Endothelial cell (in vitro differentiated cells): ENCODE measurements at places on chromosomes 7 and 10. TPM values are rescaled to one million over a fixed set of nuclear protein-coding genes. Genes with fewer than 3 reads are reported as not detected.
A peak's percentile ranks its signal among the peaks of the same experiment; 100 is the strongest.

- no peak overlapping the region for H3K4me3 ChIP-seq
- H3K27me3 ChIP-seq: no peaks in the 10 kb centered on the region
- no peak overlapping the region for H3K27ac ChIP-seq
- H3K4me1 ChIP-seq: no peaks in the 10 kb centered on the region
- H3K36me3 ChIP-seq: peaks cover 10% of the 10 kb centered on the region
- DNase-seq: no peak
These were observed 59.6 kb downstream of the BRI3 start for GRCh38 chr7:98341106-98341505.

DNA sequence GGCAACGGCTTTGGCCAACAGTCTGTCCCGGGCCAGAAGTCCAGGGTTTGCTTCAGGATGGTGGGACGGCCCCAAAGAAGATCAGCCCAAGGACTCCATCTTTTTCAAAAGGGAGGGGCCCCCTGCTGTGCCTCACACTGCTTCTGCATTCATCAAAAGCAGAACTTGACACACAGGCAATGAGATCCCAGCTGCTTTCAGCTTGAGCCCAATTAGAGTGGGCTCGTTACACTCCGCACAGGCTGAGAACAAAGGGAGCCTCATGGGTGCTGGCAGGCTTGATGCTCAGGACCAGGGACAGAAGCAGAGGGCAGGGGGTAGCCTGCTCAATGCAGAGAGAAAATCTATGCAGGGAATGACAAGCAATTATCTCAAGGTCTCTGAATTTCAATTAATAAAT lies 45.5 kb downstream of the VOPP1 start:
- DNase-seq: no peak
- no peaks in the 10 kb centered on the region for H3K27me3 ChIP-seq
- H3K36me3 ChIP-seq: no peaks in the 10 kb centered on the region
- H3K4me1 ChIP-seq: peaks cover 2% of the 10 kb centered on the region
- no peak overlapping the region for H3K4me3 ChIP-seq

GRCh38 chr7:140688341-140688740 lies 8.2 kb upstream of the NDUFB2 start:
- peaks cover 20% of the 10 kb centered on the region for H3K4me1 ChIP-seq
- DNase-seq: no peak
- peaks cover 4% of the 10 kb centered on the region for H3K27me3 ChIP-seq
- H3K4me3 ChIP-seq: no peak overlapping the region
- H3K27ac ChIP-seq: no peak overlapping the region

- no peak for DNase-seq
These were observed 233.1 kb upstream of the PFKP start for GRCh38 chr10:2834214-2834613.

DNA sequence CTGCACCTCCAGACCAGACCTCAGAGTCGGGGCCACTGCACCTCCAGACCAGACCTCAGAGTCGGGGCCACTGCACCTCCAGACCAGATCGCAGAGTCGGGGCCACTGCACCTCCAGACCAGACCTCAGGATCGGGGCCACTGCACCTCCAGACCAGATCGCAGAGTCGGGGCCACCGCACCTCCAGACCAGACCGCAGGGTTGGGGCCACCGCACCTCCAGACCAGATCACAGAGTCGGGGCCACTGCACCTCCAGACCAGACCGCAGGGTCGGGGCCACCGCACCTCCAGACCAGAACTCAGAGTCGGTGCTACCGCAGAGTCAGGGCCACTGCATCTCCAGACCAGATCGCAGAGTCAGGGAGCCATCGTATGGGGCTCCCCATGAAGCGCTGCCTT lies 105.9 kb downstream of the ACTR3B start:
- DNase-seq: no peak
- H3K27me3 ChIP-seq: peaks cover 5% of the 10 kb centered on the region
- no peaks in the 10 kb centered on the region for H3K36me3 ChIP-seq
- H3K4me3 ChIP-seq: no peak overlapping the region
- peaks cover 13% of the 10 kb centered on the region for H3K4me1 ChIP-seq

DNA sequence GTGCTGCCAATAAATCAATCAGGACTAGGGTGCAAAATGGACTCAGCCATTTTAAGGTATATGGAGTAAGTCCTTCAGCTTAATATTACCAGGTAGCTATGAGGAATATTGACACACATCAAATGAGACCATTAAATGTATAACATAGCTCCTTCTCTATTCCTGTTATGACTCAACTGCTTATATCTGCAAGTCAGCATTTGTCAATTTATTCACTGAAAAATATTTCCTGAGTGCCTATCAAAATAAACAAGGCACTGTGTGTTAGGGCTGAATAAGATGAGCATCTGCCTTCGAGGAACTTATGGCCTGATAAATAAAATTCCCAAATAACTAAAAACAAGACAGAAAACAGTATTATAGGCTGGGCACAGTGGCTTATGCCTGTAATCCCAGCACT lies 113.8 kb downstream of the CDK6 start:
- H3K4me1 ChIP-seq: peaks cover 32% of the 10 kb centered on the region
- no peak overlapping the region for H3K27ac ChIP-seq
- no peak for DNase-seq
- no peak overlapping the region for H3K4me3 ChIP-seq
- no peaks in the 10 kb centered on the region for H3K27me3 ChIP-seq
- peaks cover 8% of the 10 kb centered on the region for H3K36me3 ChIP-seq

DNA sequence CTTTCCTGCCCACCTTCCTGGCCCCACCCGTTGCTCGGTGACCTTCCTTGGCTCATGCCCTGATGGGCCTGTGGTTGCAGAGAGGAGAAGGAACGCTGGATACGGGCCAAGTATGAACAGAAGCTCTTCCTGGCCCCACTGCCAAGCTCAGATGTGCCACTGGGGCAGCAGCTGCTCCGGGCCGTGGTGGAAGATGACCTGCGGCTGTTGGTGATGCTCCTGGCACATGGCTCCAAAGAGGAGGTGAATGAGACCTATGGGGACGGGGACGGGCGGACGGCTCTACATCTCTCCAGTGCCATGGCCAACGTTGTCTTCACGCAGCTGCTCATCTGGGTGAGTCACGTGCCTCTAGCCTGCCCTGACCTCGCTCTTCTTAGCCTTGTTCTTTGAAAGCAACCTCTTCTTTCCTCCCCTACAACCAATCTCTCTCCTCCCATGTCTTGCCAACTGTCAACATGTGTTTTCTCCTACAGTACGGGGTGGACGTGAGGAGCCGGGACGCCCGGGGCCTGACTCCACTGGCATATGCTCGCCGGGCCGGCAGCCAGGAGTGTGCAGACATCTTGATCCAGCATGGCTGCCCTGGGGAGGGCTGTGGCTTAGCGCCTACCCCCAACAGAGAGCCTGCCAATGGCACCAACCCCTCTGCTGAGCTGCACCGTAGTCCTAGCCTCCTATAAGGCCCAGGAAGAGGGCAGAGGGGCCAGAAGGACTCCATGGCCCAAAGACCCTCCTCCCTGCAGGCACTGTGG lies 24.1 kb downstream of the GBX1 start:
- H3K4me3 ChIP-seq: peak overlapping the region; percentile 69
- no peak for DNase-seq
- H3K27me3 ChIP-seq: peaks cover 39% of the 10 kb centered on the region
- no peak overlapping the region for H3K27ac ChIP-seq
- peaks cover 49% of the 10 kb centered on the region for H3K36me3 ChIP-seq

GRCh38 chr7:110808361-110808760 lies 282.6 kb upstream of the LRRN3 start:
- H3K27ac ChIP-seq: no peak overlapping the region
- H3K27me3 ChIP-seq: no peaks in the 10 kb centered on the region
- H3K36me3 ChIP-seq: no peaks in the 10 kb centered on the region
- peaks cover 2% of the 10 kb centered on the region for H3K4me1 ChIP-seq
- H3K4me3 ChIP-seq: no peak overlapping the region
- DNase-seq: no peak

- peaks cover 19% of the 10 kb centered on the region for H3K4me1 ChIP-seq
- DNase-seq: no peak
- H3K36me3 ChIP-seq: no peaks in the 10 kb centered on the region
- no peaks in the 10 kb centered on the region for H3K27me3 ChIP-seq
These were observed 370.0 kb upstream of the IGFBP3 start for GRCh38 chr7:46291050-46291438.

DNA sequence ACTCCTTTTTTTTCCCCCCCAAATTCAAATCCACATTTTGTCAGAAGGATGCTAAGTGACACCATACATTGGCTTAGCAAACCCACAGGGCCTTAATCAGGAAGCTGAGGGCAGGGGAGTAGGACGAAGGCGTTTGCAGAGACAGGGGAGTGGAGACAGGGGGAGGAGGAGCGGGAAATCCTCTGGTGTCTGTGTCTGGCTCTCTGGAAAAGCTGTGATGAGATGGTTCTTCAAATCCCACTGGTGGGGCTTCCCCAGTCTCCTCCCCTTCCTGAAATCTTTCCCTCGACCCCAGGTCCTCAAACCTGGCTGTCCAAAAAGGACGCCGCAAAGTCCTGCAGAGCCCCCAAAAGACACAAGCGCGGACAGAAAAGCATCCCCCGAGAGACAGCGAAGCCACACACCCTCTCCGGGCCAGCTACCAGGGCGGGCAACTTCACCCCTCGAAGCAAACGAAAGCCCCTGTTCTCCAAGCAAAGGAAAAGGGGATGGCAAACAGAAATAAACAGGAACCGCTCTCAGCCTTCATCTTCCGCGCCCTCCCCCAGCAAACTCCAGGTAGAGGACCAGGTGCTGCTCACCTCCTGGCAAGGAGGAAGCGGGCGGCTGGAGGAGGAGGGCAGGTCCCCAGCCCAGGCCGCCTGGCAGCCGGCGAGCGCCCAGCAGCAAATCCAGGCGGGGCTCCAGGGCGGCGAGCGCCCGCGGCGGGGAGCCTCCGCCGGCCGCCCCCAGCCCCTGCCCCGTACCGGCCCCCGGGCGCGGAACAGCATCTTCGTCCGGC lies 520 bp downstream of the ELAPOR2 start:
- peaks cover 34% of the 10 kb centered on the region for H3K4me1 ChIP-seq
- H3K27ac ChIP-seq: no peak overlapping the region
- H3K36me3 ChIP-seq: no peaks in the 10 kb centered on the region
- peak; percentile 16 for DNase-seq
- peak overlapping the region; percentile 89 for H3K4me3 ChIP-seq

- H3K4me3 ChIP-seq: no peak overlapping the region
- H3K36me3 ChIP-seq: no peaks in the 10 kb centered on the region
- peaks cover 2% of the 10 kb centered on the region for H3K27me3 ChIP-seq
- peaks cover 43% of the 10 kb centered on the region for H3K4me1 ChIP-seq
These were observed 30.2 kb downstream of the WBP1L start for GRCh38 chr10:102773986-102774385.

DNA sequence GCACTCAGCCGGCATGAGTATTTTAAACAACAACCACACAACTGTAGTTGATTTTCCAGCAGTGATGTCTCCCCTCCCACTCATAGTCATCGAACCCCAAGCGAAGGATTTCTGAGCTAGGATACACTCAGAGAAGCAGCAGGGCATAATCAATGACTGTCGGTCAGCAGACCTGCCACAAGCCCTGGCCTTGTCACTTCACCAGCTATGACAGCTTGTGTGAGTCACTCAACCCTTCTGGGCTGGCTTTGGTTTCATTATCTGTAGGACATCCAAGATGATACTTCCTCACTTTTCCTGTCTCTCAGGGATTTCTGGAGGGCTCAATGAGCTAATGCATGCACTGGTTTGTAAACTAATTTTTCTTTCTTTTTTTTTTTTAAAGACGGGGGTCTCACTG lies 22.0 kb upstream of the UBE3C start:
- DNase-seq: no peak
- H3K4me1 ChIP-seq: no peaks in the 10 kb centered on the region
- H3K27ac ChIP-seq: no peak overlapping the region
- peaks cover 4% of the 10 kb centered on the region for H3K27me3 ChIP-seq
- peaks cover 7% of the 10 kb centered on the region for H3K36me3 ChIP-seq

DNA sequence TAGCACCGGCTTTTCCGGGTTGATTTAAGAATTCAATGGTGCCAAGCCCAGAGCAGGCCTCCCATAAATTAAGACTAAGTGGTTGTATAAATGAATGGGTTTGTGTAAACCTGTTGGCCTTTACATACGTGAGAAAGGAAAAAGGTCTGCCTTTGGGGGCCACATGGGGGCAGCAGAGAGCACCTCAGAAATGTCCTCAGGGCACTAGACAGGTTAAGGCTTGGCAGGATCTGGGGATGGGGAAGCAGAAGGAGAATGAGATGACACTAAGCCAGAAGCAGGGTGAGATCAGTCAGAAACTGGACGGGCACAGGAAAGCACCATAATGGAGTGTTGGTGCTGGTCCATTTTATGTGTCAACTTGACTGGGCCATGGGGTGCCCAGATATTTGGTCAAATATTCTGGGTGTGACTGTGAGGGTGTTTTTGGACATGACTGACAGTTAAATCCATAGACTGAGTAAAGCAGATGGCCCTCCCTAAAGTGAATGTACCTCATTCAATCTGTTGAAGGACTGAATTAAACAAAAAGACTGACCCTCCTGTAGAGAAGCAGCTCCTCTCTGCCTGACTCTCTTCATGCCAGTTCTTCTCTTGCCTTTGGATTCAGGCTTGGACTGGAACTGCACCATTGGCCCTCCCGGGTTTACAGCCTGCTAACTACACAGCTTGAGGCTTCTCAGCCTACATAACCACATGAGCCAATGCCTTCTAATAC lies 58.9 kb downstream of the FRMPD2 start:
- peak; percentile 66 for DNase-seq
- no peaks in the 10 kb centered on the region for H3K36me3 ChIP-seq
- H3K27ac ChIP-seq: no peak overlapping the region
- no peak overlapping the region for H3K4me3 ChIP-seq
- H3K27me3 ChIP-seq: peaks cover 5% of the 10 kb centered on the region

DNA sequence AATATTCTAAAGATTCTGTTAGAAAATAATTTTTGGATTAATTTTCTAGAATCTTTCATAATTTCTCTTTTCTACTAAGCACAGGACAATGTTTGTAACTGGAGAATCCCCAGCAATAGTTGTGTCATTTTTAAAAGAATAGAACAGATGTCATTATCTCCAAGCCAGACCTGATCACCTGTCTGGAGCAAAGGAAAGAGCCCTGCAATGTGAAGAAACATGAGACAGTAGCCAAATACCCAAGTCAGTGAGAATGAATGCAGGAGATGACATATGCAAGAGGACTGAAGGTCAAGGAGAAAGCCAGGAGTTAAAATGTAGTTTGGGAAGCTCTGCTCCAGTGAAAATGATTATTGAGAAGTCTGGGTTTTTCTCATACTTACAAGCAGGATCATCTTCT lies 25.4 kb upstream of the ZNF138 start:
- H3K27ac ChIP-seq: no peak overlapping the region
- no peaks in the 10 kb centered on the region for H3K36me3 ChIP-seq
- no peak overlapping the region for H3K4me3 ChIP-seq
- no peaks in the 10 kb centered on the region for H3K27me3 ChIP-seq
- DNase-seq: no peak

- H3K4me1 ChIP-seq: no peaks in the 10 kb centered on the region
- no peaks in the 10 kb centered on the region for H3K36me3 ChIP-seq
- no peak overlapping the region for H3K27ac ChIP-seq
- H3K4me3 ChIP-seq: no peak overlapping the region
- DNase-seq: no peak
These were observed 11.3 kb downstream of the DMBT1 start for GRCh38 chr10:122571892-122572291.

GRCh38 chr7:110448918-110449317 lies 642.0 kb upstream of the LRRN3 start:
- H3K27ac ChIP-seq: no peak overlapping the region
- DNase-seq: no peak
- H3K4me3 ChIP-seq: no peak overlapping the region

SH2D4B gene
- 0.23 TPM for total RNA-seq

LBX1 gene
- total RNA-seq: not detected

FAM20C gene
- total RNA-seq: 3.1 TPM

TMEM176A gene
- total RNA-seq: 1.3 TPM

TRPV5 gene
- total RNA-seq: not detected

CPXM2 gene
- 0.33 TPM for total RNA-seq
